ENCODE measurements at places on chromosomes 1 and 21. TPM values are rescaled to one million over a fixed set of nuclear protein-coding genes. Genes with fewer than 3 reads are reported as not detected.

Gene SLAMF7
- total RNA-seq: 17.2 TPM

- no peak overlapping the region for H3K27ac ChIP-seq
- no peak overlapping the region for H3K4me3 ChIP-seq
- H3K36me3 ChIP-seq: no peaks in the 10 kb centered on the region
- peaks cover 51% of the 10 kb centered on the region for H3K4me1 ChIP-seq
- no peaks in the 10 kb centered on the region for H3K27me3 ChIP-seq
- no peak for DNase-seq
These were observed 8.7 kb upstream of the ECE1 start for GRCh38 chr1:21298981-21299391.

GRCh38 chr1:89608319-89608983, 24.5 kb upstream of the LRRC8C start:
- peaks cover 30% of the 10 kb centered on the region for H3K4me1 ChIP-seq
- no peak overlapping the region for H3K27ac ChIP-seq
- DNase-seq: no peak
- H3K36me3 ChIP-seq: no peaks in the 10 kb centered on the region

- H3K4me1 ChIP-seq: peaks cover 5% of the 10 kb centered on the region
- no peaks in the 10 kb centered on the region for H3K27me3 ChIP-seq
- no peak overlapping the region for H3K27ac ChIP-seq
- no peaks in the 10 kb centered on the region for H3K36me3 ChIP-seq
- H3K4me3 ChIP-seq: no peak overlapping the region
- no peak for DNase-seq
These were observed 4.5 kb downstream of the PADI1 start for GRCh38 chr1:17209430-17209829.

- peaks cover 81% of the 10 kb centered on the region for H3K36me3 ChIP-seq
- H3K27ac ChIP-seq: no peak overlapping the region
- H3K4me3 ChIP-seq: no peak overlapping the region
- no peaks in the 10 kb centered on the region for H3K27me3 ChIP-seq
- H3K4me1 ChIP-seq: no peaks in the 10 kb centered on the region
These were observed 6.8 kb downstream of the ATP5PO start for GRCh38 chr21:33908760-33909159.

All from upper lobe of left lung (tissue), 6 donors.